ENCODE measurements at places on chromosomes 2 and 18.

- DNase-seq: no peak
Observed at GRCh38 chr18:22539051-22539765, 121.5 kb upstream of the CTAGE1 start.

DNA sequence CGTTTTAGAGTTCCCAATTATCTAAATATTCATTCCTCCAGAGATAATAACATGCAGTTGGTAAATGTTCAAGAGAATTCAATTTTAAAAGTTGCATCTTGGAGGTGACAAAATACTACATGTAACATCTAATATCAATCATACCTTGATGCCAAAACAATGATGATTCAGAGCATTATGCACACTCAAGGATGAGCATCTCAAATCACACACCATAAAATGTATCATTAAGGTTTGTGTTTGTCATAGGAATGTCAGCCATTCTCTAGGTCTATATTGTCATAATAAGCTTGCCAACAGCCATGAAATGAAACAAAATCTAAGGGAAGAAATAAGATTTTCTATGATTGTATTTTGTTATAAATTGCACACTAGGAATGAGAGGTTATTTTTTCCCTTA lies 1667.0 kb downstream of the DPP10 start:
- DNase-seq: no peak

DNA sequence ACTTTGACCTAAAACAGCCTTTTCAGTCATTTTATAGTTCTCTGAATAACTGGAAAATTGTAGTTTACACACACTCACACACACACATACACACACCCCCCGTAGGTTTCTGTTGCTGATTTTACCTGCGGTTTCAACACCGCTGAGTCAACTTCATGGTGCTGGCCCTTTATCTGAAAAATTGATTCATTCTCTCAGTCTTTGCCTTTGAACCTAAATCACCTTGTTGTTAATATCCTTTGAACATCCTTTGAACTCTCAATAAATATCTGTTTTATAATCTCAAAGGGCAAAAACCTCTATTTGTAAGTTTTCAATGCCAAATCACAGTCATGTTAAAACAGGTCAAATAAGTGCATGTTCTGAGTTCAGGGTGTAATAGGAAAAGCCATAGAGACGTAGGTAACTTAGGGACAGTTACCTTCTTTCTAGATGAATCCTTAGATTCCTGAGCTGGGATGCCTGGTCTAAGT lies 109.0 kb upstream of the BZW1 start:
- DNase-seq: no peak

GRCh38 chr2:34875091-34875745 lies 1276.1 kb upstream of the FAM98A start:
- no peak for DNase-seq

DNA sequence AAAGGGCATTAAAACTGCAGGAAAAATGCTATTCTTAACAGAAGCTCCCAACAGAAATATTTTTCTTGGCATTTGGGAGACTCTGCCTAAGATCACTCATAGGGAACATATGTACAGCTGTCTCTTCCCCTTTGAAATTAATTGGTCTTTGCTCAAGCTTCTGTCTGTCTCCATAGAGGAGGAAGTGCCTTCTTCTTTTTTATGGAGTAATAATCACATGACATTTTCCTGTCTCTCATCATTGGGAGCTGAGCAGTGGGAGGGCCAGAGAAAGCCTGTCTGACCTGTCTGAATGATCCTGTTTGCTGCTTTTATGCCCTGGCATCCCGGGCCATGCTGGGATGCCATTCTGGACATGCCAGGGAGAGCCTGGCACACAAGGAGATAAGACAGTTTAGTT lies 145.6 kb downstream of the AQP4 start:
- no peak for DNase-seq

DNA sequence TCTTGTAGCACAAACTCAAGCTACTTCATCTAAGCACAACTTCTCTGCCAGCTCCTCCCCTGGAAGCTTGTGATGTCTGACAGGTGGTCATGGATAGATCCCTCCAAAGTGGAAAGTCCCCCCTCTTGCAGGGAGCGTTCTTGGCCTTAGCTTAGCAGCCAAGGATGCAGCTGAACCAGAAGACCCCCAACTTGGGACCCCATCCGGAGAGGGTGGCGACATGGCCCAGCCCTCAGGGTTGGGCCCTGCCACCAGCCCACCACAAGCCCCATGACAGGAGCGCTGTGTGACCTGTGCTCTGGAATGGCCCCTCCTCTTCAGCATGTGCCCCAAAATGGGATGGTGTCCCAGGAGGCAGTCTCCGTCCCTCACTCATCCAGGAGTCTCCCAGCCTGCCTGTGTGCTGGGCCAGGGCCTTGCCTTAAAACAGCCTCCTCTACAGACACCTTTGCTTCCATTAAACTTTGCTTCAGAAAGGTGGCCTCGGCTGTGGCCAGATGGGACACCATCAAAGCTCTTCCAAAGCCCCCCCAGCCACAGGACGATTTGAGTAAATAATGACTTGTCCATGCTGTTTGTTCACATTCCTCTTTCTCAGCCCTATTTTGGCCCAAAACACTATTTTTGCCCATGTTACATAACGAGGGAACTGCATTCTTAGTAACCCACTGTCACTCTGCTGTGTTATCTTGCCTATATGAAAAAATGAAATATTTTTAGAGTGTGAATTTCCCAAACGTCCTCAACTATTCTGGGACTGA lies 122.1 kb downstream of the RAB3GAP1 start:
- no peak for DNase-seq

DNA sequence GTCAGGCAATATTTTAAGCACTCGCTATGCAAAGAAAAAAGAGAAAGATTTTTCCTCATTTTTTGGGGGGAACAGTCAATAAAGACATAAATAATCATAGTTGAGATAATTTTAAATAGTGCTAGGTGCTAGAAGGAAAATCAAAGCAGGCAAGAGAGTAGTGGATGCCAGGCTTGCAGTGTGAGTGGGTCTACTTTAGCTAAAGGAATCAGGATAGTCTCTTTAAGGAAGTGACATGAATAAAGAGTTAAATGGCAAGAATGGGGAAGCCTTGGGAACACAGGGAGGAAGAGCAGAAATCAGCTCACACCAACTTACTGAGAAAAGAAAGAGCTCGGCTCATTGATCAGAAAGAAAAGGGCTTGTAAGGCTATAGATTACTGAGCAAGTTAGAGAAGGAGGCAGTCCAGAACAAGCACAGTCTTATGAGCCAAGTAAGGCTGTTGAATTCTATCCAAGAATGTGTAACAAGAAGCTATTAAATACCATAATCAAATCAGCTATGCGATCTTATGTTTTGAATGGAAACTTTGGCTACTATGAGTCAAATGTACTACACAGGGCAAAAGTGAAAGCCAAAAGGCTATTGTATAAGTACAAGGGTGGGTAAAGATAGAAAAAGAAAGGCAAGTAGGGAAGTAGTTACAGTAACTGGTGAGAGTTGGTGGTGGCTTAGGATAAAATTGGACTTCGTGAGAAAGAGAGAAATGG lies 833.8 kb upstream of the PIK3C3 start:
- no peak for DNase-seq

DNA sequence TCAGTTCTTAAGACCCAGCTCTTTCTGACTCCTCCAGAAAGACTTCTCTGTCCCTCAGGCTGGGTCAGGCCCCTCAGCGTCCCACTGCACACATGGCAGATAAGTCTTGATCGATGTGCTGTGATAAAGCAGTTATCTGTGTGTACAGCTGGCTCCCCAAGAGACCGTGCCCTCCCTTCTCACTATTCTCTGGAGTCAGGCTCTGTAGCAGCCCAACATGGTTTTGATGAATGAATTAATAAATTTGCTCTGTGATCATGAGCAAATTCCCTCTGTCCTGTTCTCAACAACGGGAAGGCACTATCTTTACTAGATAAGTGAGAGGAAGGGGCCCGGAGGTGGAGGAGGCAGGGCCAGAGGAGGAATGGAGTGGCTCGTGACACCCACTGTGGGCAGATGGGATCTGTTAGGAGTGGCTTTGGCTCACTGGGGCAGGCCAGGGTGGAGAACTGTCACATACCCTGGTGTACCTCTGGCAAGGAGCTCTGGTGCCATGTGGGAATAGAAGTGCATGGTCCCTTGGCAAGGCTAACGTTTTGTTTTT lies 48.3 kb downstream of the ZFP36L2 start:
- peak; percentile 23 for DNase-seq

DNA sequence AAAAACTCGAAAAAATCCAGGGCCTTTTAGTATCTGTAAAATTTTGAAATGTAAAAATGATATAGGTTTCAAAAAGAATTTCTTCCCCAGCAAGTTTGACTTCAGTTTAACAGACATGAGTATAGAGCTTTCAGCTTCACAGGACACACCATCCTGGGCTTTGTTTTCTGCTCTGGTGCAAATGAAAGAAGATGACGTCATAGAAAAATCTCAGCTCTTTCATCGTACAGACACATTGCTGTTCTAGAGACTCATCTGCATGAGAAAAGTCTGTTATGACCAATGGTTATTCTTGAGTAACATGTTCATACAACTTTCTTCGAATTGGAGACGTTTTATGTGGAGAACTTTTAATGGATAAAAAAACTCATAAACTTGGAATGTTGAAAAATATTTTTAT lies 111.7 kb upstream of the DYNAP start:
- DNase-seq: no peak

Measured in GF-D8 (cell line).